ENCODE measurements at places on chromosomes 5 and 9.

GRCh38 chr9:127130661-127131538, 8.5 kb upstream of the ANGPTL2 start:
- H3K27me3 ChIP-seq = peaks cover 16% of the 10 kb centered on the region
- H3K4me3 ChIP-seq = no peak overlapping the region
- H3K27ac ChIP-seq = no peak overlapping the region
- H3K36me3 ChIP-seq = no peaks in the 10 kb centered on the region

DNA sequence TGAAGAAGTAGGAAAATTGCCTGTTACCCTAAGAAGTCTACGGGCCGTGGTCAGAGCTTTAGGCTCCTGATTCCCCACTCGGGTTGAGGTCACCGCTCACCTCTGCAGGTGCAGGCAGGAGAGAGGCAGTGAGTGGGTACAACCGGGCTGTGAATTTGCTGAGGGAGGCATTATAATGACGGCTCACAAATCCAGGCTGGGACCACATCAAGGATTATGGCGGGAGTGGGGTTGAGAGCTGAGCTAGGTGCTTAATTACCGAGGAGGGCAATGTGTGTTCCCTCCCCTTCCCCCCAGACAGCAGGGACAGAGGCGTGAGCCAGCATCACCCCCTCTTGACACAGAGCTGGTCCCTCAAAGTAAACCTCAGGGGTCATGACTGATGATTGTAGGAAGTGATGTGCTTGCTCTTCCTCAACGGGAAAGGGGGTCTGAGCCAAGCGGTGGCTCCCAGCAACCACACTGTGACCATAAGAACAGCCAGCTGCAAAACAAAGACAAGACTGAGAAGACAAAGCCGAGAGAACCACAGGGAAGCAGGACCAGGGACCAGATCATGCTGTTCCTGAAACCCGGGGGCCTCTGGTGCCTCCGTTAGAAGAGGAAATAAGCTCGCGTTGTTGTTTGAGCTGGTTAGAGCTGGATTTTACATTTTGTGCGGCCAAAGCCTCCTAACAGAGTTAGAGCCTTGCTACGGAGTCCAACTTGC, 77.7 kb downstream of the OLFM1 start:
- H3K4me3 ChIP-seq = no peak overlapping the region
- H3K27me3 ChIP-seq = no peaks in the 10 kb centered on the region
- no peaks in the 10 kb centered on the region for H3K4me1 ChIP-seq
- H3K36me3 ChIP-seq = no peaks in the 10 kb centered on the region
- no peak for DNase-seq

DNA sequence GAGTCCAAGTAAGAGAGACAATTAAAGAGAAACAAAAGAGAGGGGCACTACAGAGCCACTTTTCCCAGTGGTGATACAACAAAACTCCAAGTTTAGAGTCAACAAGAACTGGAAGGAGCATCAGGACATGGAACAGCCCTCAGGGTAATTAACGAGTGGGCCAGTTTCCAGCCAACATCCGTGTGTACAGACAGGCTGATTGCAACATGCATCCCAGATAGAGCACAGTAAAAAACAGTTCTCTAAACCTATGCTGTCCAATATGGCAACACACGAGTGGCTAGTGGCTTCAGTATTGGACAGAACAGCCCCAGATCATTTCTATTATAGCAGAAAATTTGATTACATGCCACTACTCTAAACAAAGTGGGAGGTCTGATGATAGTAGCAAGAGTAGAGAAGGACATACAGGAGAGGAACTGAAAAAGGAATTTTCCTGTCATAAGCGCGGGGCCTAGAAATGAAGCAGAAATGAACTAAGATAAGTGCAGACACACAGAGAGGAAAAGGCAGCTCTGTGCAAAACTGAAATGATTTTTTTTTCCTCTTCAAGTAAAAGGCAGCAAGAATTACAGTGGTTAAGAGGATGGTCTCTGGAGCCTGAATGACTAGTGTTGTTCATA, 175.6 kb upstream of the CCNG1 start:
- no peaks in the 10 kb centered on the region for H3K36me3 ChIP-seq
- no peak overlapping the region for H3K27ac ChIP-seq
- no peak for DNase-seq
- no peaks in the 10 kb centered on the region for H3K4me1 ChIP-seq

DNA sequence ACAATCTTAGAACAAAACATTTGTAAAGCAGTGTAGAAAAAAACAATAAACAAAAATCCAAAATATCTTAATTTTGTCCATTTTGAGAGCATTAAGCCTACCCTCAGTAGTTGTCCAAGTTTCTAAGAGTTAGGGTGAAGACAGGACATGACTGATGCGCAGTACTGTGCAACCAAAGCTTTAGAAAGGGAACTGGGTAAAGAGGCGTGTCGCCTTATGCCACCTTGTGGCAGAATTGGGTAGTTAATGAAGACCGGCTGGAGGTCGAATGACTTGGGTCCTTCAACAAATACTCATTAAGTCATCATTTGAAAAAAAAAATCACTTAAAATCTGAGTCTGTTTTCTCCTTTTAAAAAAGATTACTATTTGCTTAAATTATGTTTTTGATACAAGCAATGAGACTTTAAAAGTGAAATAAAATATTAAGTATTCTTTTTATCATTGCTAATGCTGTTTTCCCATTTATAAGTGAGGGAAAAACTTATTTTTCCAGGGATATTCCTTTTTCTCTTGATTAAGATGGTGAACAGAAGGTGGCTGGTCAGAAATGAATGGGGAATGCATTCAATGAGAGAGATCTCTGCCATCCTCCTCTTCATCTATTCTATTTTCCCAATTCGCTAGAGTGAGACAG, 3.5 kb upstream of the RNF20 start:
- no peak overlapping the region for H3K27ac ChIP-seq
- H3K27me3 ChIP-seq = peaks cover 5% of the 10 kb centered on the region
- H3K4me3 ChIP-seq = no peak overlapping the region
- peaks cover 2% of the 10 kb centered on the region for H3K36me3 ChIP-seq

DNA sequence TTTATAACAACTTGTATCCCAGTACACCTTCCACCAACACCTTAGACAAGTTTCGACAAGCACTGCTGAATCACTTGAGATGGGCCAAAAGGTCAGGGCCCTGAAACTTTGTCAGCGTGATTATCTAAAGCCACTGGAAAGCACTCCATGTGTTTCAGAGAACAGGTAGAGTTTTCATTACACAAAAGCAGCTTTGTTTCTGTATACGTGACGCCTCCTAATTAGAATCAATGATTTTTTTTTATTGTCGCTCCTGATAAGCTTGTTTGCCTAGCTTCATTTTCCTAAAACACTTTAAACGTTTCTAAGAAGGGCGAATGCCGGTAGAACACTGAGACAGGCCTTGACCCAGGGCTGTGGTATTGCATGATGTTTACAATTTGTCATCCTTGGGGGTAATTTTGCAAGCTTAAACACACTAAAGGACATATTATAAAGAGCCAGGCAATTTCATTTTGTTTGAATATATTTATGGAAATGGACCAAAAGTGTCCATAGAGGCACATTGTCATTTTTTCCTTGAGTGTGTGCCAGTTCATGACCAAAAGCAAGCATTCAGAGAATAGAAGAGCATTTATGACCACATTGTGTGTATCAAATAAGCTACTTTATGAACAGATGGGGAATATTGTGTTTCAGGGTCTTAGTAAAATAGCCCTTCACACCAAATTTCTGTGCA, 193.6 kb downstream of the GLIS3 start:
- no peak overlapping the region for H3K4me3 ChIP-seq
- peaks cover 11% of the 10 kb centered on the region for H3K27me3 ChIP-seq
- no peaks in the 10 kb centered on the region for H3K36me3 ChIP-seq
- no peak for DNase-seq

DNA sequence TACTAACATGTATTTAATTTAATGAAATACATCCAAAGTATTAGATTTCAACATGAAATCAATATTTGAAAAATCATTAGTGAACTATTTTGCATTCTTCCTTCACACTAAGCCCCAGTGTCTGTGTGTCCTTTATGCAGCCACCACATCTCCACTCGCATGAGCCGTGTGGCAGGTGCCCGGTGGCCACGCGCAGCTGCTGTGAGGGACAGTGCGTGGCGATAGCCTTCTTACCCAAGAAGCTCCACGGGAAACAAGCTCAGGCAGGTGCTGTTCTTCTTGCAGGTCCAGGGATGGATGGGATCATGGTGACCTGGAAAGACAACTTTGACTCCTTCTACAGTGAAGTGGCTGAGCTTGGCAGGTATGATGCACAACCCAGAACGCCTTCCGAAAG, 79.3 kb upstream of the OTULINL start:
- H3K4me1 ChIP-seq = no peaks in the 10 kb centered on the region
- H3K4me3 ChIP-seq = no peak overlapping the region
- no peak for DNase-seq

GRCh38 chr9:113042884-113043657, 13.5 kb downstream of the ZFP37 start:
- H3K36me3 ChIP-seq = peaks cover 63% of the 10 kb centered on the region
- H3K27ac ChIP-seq = no peak overlapping the region
- H3K4me3 ChIP-seq = no peak overlapping the region
- DNase-seq = no peak

DNA sequence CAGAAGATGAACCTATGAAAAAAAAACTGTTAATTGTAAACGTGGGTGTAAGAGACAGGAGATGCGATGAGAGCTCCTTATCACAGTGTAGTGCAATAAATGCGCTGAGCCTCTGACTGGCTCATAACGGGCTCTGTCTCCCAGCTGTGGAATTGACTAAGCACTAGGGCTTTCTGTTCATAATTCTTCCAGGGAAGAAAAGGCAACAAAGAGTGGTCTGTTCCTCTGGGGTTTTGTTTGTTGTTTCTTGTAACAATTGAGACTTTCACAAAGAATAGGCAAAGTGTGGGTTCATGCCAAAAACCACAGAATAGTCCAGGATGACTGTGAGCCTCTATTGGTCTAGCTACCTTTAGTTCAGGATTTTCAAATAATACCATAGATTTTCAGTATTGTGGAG, 39.4 kb downstream of the UBE2QL1 start:
- H3K4me3 ChIP-seq = no peak overlapping the region
- H3K4me1 ChIP-seq = peaks cover 41% of the 10 kb centered on the region
- H3K36me3 ChIP-seq = no peaks in the 10 kb centered on the region
- DNase-seq = no peak
- H3K27me3 ChIP-seq = peaks cover 48% of the 10 kb centered on the region

DNA sequence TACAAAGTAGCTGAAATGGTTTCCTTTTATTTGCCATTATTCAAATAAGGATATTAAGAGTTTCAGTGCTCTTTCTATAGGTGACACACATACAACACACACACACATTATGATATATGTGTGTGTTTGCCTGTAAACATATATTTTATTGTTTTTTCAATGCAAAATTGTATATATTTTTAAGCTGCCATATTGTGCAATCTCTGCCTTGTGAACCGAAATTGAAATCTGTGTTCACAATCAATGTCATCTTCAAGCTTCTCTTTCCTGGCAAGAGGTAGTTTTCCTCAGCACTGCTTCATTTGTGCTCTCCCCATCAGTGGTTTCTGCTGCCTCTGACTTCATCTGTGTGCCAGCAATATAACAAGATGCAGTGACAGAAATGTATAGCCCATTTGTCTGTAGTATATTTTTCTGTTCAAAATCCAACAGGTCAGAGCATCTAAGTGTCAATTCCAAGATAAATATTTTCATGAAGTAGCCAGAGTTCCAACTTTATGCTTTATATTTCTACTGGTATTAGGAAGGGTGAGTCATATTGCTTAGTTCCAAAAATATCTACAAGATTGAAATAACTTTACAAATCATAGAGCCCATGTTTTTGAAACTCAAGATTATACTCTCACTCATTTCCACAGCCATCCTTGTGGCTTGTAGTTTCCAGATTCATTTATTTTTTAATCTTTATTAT, 1704.8 kb upstream of the CDH9 start:
- H3K36me3 ChIP-seq = no peaks in the 10 kb centered on the region
- DNase-seq = no peak
- H3K27ac ChIP-seq = no peak overlapping the region

DNA sequence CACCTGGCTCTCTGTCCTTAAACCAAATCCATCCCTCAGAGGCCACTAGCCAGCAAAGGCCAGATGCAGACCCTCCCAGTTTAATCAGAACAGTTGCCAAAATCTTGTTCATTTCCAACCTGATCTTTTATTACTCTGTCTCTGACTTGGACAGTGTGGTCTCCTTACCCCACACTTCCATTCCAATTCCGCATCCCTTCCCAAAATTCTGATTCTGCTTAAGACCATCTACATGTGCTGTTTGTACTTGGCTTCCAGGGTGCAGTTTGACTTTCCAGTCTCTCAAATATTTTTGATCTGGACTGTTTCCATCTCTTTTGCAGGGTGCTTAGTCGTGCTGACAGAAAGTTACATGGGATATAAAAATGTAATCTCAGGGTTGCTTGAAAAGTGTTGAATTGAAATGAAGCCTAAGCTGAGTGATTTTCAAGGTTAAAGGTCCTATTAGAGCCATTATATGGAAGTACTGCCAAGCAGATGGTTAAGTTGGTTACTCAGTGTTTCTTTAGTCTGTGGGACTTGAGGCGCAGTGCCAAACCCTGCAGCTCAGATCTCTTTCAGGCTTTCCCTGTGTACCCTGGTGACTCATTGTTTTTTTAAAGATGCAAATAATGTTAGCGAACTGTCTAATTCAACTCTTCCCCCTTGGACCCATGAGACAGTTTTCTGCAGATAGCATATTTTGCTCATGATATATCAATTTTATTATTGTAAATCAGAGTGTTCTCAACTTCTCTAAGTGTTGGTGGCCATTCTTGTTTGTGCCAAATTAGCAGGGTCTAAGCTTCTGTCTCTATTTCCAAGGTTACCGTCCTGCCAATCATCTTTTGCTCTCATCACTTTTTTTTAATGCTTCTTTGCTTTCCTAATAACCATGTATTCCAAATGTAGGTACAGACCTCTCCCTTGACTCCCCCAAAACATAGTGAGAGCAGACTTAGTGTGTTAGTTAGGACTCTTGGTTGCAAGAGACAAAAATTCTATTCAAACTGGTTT, 18.2 kb upstream of the DCP2 start:
- H3K27ac ChIP-seq = no peak overlapping the region
- H3K27me3 ChIP-seq = no peaks in the 10 kb centered on the region
- H3K36me3 ChIP-seq = peaks cover 1% of the 10 kb centered on the region
- peak; percentile 47 for DNase-seq

- H3K27ac ChIP-seq = peak overlapping the region; percentile 94
- no peaks in the 10 kb centered on the region for H3K27me3 ChIP-seq
- H3K4me1 ChIP-seq = peaks cover 23% of the 10 kb centered on the region
- peak overlapping the region; percentile 99 for H3K4me3 ChIP-seq
- H3K36me3 ChIP-seq = peaks cover 11% of the 10 kb centered on the region
Measured at GRCh38 chr9:132768932-132769905, 99.0 kb downstream of the GTF3C4 start.

DNA sequence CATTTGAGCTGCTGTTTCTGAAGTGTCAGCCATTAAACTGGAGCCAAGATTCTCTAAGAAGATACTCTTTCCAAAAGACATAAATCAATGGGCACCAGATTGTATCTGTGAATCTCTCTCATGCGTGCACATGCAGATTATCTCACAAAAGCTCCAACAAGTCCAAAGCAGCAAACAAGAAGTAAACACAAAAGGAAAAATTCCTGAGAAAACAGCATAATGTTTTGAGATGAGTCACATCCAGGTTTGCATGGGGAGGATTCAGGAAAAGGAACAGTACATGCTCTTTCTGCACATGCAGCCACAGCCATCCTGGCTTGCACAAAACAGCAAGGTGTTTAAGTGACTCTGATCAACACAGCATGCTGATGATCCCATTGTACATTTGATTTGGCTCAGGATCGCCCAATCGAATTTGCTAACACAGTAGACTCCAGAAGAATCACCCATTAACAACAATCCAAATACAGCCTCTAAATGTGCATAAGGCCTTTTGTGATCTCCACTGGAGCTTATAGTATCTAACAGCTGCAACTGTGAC, 143.1 kb downstream of the ELAVL2 start:
- no peak overlapping the region for H3K27ac ChIP-seq
- no peak overlapping the region for H3K4me3 ChIP-seq
- no peaks in the 10 kb centered on the region for H3K4me1 ChIP-seq
- no peaks in the 10 kb centered on the region for H3K36me3 ChIP-seq
- no peak for DNase-seq
